GM04503 (cell line): ENCODE measurements at places on chromosomes 2 and 18.

GRCh38 chr2:174607989-174608865, 10.6 kb upstream of the WIPF1 start:
- DNase-seq = no peak

DNA sequence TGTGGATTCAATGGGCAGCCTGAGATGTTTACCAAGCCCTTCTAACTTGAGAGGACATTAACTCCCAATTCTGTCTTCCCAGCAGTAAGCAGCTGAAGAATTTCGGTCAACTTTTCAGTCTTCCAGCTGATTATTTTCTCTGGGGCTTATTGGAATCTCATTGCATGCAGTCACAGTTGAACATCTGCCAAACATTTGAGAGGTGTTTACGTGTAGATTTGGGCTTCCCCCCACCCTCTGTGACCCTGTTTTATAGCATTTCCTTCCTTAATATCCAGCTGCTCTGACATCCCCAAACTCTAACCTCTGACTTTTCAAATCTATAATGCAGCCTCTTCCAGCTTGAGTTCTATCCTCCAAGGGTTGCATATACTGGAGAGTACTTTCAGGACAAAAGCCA, 16.5 kb upstream of the VIT start:
- DNase-seq = no peak

- DNase-seq = no peak
These were observed 60.0 kb downstream of the GCA start for GRCh38 chr2:162403884-162404283.

- DNase-seq = no peak
These were observed 8.6 kb upstream of the HAAO start for GRCh38 chr2:42800981-42801380.

DNA sequence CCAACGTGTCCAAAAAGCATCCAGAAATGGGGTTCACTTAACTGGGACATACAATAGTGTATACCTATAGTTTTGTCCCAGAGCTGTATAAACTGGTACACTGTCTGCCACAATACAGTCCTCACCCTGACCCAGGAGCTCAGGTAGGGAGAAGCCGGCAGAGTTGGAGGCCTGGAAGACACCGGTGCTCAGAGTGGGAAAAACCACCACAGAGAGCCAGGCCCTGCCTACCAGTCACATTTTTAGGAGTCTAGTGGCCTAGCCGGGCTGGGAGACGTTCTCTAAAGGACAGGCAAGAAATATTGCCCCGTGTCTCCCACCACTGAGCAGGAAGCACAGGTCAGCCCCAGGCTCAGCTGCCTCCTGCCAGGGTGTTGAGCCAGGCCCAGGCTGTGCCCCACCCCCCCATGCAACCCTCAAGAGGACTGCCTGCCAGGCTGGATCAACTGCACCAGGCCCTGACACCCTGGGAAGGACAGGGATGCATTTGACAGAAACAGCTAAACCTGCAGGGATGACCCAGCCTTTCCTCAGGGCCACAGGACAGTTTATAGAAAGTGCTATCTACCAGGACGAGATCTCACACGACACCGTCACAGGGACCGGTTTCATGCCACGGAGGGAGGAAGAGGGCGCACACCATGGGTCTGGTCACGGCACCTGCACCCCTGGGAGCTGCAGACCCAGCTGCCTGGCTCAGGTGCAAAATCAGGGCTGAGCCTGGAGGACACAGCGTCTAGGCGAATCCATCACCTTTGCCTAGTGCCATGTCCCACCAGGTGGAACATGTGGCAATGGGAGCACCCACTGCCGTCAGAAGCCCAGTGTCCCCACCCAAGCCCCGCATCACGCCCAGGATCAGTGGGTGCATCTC, 89.9 kb downstream of the TMEM18 start:
- no peak for DNase-seq

DNA sequence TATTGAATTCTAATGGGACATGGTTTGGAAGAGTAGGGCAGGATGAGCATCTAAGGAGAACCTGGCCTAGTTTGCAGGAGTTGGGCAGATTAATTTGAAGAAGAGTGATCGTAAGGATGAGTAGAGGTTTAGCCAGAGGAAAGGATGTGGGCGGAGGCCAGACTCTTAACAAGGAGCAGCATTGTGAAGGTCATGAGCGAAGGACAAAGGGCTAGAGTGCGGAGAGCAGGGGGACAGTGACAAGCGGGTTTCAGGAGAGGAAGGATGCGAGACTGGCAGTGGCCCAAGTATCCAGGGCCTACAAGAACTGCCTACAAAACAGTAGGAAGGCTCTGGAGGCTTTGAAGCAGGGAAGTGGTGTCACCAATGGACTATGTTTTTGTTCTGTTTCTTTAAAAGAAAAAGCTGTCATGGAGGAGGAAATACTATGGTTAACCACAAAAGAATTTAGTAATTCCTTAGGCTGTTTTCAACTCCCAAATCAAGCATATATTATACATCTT, 20.1 kb downstream of the SLC66A3 start:
- no peak for DNase-seq

- no peak for DNase-seq
These were observed 16.0 kb upstream of the IKZF2 start for GRCh38 chr2:213167271-213167930.

GRCh38 chr18:58862851-58863538, 1.7 kb upstream of the ZNF532 start:
- DNase-seq = no peak

DNA sequence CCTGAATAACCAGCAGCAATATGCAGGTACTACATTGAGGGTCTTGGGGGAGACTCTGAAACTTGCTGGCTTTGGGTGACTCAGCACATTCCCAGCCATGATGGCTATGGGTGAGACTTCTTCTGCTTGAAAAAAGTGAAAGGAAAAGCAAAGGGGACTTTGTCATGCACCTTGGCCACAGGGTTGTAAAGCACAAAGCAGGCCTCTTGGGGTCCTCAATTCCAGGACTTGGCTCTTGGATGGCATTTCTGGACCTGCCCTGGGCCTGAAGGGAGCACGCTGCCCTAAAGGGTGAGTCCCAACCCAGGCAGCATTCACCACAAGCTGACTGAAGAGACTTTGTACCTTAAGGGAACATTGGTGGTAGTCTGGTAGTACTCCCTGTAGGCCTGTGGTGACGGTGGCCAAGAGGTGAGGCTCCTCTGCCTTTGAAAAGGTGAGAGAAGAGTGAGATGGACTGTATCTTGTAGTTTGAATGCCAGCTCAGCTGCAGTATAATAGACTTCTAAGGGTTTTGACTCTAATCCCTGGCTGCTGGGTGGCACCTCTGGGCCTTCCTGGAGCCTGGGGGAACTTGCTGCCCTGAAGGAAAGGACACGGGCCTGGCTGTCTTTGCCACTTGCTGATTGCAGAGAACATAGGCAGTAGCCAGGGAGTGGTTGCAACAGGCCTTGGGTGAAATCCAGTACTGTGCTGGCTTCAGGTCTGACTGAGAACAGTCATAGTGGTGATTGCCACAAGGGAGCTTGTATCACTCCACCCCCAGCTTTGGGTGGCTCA, 36.5 kb upstream of the CYTIP start:
- DNase-seq = peak; percentile 66

- DNase-seq = no peak
These were observed 8.8 kb upstream of the ERFE start for GRCh38 chr2:238149841-238150572.

- no peak for DNase-seq
These were observed 34.6 kb upstream of the POTEC start for GRCh38 chr18:14577971-14578370.

GRCh38 chr2:83933749-83934148, 525.3 kb downstream of the SUCLG1 start:
- DNase-seq = no peak

DNA sequence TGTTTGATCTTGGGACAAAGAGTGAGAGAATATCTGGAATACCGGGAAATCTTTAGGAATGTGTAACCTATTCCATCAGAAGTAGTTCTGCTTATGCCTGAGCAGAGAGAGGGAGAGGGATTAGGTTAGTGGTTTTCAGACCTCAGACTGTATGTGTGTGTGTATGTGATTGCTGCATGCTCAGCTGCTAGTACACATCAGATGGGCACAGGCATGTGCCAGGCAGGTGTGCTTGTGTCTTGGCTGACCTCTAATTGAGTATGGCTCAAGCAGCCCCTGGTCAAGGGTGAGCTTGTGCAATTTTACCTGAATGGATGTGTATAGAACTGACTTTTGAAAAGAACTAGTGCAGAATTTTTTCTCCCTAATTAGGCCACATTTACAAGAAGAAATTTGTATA, 91.2 kb downstream of the INSIG2 start:
- no peak for DNase-seq

GRCh38 chr18:78558948-78559347, 420.7 kb upstream of the SALL3 start:
- no peak for DNase-seq

DNA sequence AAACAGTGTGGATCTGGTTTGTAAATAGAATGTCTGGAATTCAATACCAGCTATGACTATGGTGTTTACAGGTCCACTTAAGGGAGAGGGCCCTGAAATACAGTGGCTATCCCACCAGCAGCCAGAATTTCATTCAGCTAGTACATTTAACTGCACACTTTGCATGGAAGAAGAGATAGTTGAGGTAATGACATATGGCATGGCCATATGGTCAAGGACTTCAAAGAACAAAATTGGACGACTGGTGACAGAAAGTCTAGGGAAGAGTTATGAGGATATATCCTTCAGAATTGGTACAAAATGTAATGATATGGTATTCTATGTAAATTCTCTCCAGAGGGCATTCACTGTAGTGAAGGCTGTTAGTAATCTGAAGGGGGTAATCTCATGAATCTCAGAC, 105.0 kb downstream of the IKZF2 start:
- no peak for DNase-seq

- no peak for DNase-seq
These were observed 22.6 kb upstream of the DAPL1 start for GRCh38 chr2:158772306-158773078.

- DNase-seq = no peak
These were observed 130.3 kb upstream of the BCL2L11 start for GRCh38 chr2:110990440-110990839.

DNA sequence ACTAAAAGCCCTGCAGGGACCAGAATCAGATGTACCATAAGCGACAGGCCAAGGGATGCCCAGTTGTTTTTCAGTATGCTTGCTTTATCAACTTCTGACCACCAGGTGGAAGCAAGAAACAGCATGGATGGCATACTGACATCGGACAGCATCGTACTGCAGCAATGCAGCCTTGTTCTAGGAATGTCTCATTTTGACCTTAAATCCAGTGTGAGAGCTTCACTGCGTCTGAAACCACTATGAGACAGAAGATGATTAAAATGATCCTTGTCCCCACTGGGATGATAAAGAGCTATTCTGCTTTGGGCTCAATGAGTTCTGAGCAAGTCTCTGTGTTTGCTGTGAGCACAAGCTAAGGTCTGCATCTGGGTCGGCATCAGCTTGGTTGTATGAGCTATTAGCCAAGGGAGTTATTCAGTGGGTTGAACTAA, 54.3 kb downstream of the CDK15 start:
- peak; percentile 51 for DNase-seq

DNA sequence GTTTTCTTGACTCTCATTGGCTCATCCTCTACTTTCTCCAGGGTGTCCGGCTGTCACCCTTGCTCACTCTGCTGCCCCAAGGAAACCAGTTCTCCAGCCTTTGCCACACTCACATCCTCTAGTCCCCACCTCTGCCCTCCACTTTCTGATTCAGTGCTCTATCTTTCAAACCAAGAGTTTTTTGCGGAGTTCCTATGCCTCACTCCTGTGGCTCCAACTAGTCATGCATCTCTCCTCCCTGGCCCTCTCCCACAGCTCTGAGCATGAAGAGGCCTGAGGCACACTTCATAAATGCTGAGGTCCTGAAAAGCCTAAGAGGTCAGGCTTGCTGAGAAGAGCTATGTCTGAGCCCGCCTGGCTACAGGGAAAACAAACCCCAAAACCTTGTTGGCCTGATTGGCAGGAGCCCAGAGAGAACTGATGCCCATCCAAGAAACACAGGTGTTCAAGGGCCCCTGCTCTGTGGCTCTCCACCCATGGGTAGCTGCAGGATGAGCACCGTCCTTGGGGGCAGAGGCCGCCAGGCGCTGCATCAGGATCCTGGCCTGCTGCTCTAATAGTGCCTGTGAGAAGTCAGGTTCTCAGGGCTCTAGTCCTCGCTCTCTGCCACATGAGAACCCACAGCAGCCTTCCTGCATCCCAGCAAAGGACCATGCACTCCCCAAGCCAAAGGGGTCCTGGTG, 42.1 kb downstream of the HS1BP3 start:
- no peak for DNase-seq

DNA sequence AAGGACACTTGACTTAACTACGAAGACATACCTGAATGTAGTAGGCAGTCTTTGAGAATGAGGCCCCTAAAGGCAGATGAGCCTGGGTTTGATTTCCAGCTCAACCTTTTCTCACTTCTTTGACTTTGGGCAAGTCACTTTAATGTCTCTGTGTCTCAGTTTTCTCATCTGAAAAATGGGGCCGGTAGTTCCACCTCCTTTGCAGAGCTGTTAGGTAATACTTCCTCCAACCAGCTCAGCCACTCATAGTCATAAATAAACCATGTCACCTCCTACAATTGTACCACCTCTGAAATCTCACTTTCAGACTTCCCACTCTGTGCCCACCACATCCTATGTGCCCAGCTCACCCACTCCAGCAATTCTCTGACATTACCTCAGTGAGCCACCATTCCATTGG, 10.4 kb downstream of the ARHGAP25 start:
- DNase-seq = no peak

DNA sequence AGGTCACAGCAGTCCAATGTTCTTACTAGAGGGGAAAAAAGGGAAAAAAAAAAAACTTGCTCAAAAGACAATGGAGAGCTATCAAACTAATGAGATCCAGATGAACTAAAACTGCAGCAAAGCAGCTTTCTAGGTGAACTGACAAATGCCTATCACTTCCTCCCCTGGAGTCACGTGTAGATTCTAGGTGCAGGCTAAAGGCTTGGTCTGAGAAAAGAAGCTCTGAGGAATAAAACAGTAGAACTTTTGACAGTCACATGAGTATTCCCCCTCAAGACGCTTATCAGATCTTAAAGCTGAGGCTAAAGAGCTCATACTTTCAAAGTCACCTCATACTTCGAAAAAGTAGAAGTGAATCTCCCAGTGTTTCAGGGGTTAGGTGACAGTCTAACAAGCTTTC, 42.3 kb downstream of the SMAD2 start:
- DNase-seq = no peak

GRCh38 chr2:155645791-155646190, 686.7 kb downstream of the NR4A2 start:
- no peak for DNase-seq

GRCh38 chr2:117330641-117331040, 483.9 kb upstream of the DDX18 start:
- no peak for DNase-seq

- DNase-seq = no peak
These were observed 28.7 kb upstream of the SKOR2 start for GRCh38 chr18:47280121-47280520.

DNA sequence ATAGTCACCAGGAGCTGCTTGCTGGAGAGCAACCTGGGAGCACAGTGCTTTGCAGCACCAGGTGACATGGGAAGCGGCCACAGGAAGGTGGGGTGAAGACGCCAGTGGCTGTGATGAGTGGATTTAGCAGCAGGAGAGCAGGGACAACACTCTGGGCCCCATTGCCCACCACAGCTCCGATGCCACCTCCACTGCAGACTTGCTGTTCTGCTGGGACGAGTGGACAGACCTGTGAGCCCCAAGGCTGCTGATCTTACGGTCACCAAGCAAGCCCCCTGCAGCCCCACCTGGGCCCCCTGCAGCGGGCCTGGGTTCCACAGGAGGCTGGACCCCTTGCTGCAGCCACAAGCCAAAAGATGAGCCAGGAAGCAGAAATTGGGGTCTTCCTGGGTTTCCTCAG, 73.7 kb downstream of the CTIF start:
- DNase-seq = no peak
